ENCODE measurements at places on chromosomes 3 and 15.
A peak's percentile ranks its signal among the peaks of the same experiment; 100 is the strongest.

DNA sequence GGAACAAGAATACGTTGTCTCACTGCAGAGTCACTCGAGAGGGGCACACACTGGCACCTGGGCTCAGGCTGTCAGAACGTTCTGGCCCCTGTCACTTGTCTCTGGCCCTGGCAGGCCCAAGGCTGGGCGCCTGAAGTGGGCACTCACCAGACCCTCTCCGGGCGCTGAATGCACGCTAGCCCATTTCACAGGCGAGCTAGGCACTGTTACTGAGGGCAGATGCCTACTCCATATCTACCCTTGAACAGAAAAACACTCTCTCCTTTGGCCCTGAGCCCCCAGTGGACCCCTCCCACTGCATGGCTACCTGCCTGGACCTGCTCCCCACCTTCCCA is 42.3 kb upstream of the IQSEC1 start:
- DNase-seq = no peak

DNA sequence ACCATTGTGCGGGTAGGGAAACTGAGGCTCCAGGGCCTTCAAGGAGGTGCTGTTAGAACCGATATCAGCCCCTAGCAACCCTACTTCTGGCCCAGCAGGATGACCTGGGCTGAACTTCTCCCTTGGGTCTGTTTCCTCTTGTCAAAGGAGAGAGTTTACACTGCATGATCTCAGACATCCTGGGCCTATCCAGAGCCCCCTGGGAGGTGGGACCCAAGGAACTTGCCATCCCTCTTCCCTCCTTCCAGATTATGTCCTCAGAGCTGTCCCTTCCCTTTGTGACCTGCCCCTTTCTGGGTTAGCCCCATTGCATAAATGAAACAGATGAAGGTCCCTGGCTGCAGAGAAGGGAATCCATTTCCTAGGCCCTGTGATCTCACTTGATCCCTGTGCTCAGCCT is 12.3 kb upstream of the DNAH1 start:
- no peak for DNase-seq

DNA sequence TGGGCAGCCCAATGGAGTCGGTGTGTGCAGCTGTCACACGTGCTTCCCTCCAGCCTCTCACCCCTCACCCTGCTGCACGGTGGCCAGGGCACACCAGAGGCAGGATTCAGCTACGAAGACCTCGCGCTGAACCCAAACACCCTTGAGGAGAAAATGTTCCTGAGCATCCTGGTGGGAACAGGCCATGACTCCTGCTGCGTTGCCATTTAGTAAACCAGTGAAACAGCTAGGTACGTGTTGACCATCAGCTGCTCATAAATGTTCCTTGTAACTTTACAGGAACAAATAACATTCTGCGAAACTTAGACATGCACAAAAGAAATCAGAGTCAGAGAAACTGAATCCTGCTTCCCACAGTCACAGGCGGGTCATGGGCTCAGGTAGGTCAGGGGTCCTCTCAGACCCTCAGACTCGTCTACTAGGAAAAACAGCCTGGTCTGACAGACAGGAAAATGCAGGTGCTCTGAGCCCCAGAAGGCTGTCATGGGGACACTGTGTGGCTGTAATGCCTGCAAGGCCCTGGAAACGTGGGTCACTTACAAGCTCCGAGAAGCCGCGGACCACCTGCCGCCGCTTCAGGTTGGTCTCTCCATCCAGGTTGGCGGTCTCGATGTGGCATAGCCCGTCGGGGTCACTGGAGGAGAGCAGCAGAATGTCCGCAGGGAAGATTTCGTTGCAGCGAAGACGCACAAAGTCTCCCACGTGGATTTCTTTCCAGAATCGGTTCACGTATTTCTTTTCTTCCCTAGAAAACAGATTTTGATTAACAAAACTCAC is 82.5 kb downstream of the ATP10A start:
- no peak for DNase-seq

DNA sequence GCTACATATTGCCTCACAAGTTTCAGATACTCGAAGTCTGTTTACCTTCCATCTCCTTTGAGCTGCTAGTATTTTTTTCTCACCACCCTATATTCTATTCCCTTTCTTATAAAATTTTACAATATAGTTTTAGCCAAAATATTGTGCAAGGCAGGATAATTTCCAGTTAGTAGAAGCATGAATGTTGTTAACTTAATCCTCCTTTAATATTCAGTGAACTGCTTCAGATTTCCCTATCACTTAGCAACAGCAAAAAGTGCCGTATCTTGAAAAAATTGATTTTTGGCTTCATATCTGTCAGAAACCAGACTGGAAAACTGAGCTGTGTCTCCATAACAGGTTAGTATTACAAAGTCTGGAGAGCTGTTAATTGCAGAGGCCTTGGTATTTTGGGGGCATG is 24.0 kb downstream of the PLSCR4 start:
- DNase-seq = no peak

DNA sequence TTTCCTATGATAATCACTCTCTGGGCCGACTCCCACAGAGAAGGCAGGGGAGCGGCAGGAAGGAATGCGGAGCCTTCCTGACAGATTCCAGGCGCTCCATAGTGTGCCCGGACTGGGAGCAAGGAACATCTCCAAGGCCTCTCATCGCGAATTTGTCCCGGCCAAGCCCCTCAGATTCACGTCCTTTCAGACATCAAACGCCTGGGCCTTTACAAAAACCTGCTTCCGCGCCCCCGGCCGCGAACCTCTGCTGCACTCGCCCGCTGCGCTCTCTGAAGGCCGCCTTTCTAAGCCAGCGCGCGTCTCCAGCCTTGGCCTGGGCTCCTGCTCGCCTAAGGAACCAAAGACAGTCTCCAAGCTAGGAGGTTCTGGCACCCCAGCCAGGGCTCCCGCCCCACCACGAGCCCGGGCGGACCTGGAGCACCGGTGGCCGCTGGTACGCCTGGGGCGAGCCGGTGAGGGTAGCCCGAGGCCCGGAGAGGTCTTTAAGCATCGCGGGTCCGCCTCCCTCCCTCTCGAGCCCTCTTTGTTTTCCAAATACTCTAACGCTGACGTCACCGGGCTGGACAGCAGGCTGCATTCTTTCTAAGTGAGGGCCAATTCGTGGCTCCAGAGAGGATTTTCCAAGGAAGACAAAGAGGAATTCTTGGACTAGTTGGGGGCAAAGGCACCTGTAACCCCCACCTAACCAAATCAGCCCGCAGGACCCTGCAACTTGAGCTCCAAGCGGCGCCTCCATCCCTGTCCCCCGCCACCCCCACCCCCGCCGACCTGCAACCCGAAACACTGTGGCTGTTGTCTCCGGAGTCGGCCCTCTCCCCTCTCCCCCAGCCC is 759 bp downstream of the AMOTL2 start:
- peak; percentile 5 for DNase-seq

DNA sequence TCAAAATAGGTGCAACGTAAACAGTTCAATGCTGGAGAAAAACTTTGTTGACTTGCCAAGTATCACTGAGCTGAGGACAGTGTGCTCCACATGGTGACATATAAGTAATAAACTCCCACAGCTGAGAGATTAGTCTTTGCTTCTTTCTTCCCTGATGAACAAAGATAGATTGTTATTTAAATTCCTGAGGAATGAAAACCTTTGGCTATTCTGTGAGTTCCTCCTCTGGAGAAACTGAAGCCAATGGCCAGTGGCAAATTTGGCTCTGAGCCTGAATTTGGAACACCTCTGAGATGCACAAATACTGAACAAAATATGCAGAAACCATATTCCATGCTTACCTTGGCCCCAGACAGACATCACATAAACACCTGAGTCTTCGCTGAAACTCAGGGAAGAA is 63.3 kb downstream of the RPL22L1 start:
- DNase-seq = no peak

GRCh38 chr3:184395320-184395660 is 15.4 kb downstream of the CHRD start:
- no peak for DNase-seq
